ENCODE measurements at places on chromosomes 11 and 22. TPM values are rescaled to one million over a fixed set of nuclear protein-coding genes. Genes with fewer than 3 reads are reported as not detected.

PDGFB gene
- 15.9 TPM for polyA plus RNA-seq

KIRREL3 gene
- 2.1 TPM for polyA plus RNA-seq

CHRDL2 gene
- 0.50 TPM for polyA plus RNA-seq

MISFA gene
- 7.5 TPM for polyA plus RNA-seq

CBLIF gene
- polyA plus RNA-seq = 0.32 TPM

GGTLC2 gene
- 0.30 TPM for polyA plus RNA-seq

GLYAT gene
- polyA plus RNA-seq = 156 TPM

H19 gene
- 2,541 TPM for polyA plus RNA-seq

KCNK4 gene
- polyA plus RNA-seq = not detected

TEX12 gene
- 0.28 TPM for polyA plus RNA-seq

PGR gene
- polyA plus RNA-seq = 0.03 TPM

MYEOV gene
- 8.1 TPM for polyA plus RNA-seq

DYNC2H1 gene
- polyA plus RNA-seq = 47.3 TPM

POGLUT3 gene
- polyA plus RNA-seq = 34.8 TPM

SCN3B gene
- polyA plus RNA-seq = 1.7 TPM

KDM4E gene
- 0.54 TPM for polyA plus RNA-seq

CCDC73 gene
- 0.37 TPM for polyA plus RNA-seq

EIF3F gene
- polyA plus RNA-seq = 325 TPM

SNX32 gene
- 1.4 TPM for polyA plus RNA-seq

All from renal cortex interstitium (tissue), 15 donors.